Spleen (tissue), 13 donors: ENCODE measurements at places on chromosomes 7 and 10. TPM values are rescaled to one million over a fixed set of nuclear protein-coding genes. Genes with fewer than 3 reads are reported as not detected.

The FKBP9 gene
- polyA plus RNA-seq: 12.5 TPM

DNA sequence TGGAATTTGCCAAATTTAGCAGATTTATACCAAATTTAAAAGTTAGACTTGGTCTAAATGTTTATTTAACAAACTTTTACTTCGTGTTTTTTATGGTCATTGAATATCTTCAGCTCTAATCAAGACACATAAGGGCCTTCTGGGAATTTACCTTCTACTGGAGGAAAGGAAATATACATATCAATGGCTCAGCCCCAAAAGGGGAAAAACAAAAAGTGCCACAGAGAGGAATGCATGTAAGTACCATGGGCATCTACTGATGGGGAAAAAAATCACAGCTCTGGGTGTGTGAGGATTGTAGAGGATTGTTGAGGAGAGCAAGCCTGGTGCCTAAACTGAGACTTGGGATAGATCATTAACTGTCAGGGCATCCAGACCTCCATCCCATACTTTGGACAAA lies 260.3 kb downstream of the SORCS1 start:
- no peak for DNase-seq

The SLC26A3 gene
- polyA plus RNA-seq: not detected

The LIPN gene
- polyA plus RNA-seq: 0.07 TPM

GRCh38 chr10:114404171-114405010 lies at the start of gene AFAP1L2:
TSS of gene AFAP1L2 (minus strand) at chr10:114404502. CDS start at chr10:114404455, 47 bp downstream.
- DNase-seq: no peak

DNA sequence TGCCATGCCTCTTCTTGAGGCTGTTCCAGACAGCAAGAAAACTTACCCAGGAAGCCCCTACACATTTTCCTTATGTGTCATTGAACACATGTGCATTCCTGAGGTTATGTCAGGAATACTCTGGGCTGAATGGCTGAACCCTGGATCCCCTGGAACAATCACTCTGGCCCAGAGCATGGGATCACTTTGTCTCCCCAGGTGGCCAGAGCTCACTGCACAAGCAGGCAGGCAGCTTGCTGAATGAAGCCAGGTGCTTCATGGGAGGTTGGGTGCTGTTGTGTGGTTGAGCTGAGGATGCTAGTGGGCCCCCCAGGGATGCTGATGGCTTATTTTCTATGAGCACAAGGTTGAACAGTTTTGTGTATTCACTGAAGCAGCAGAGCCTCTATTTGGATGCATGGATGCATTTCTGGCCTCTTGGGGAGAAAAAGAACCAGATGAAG lies 54.7 kb upstream of the NPTX2 start:
- DNase-seq: no peak

The BLNK gene
- polyA plus RNA-seq: 76.4 TPM

DNA sequence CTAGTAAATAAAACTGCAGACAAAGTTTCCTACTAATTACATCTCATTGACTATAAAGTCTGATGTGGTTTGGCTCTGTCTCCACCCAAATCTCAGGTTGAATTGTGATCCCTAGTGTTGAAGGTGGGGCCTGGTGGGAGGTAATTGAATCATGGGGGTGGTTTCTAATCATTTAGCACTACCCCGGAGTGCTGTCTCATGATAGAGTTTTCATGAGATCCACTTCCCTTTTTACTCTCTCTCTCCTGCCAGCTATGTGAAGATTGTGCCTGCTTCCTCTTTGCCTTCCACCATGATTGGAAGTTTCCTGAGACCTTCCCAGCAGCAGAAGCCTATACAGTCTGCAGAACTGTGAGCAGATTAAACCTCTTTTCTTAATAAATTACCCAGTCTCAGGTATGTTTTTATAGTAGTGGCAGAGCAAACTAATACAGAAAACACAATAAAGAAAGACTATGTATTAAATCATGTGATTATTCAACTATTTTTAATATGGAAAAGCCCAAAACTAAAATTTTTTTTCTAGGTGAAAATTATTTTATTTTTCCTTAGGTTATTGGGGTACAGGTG lies 232.1 kb downstream of the FZD1 start:
- no peak for DNase-seq

The XPNPEP1 gene
- 26.2 TPM for polyA plus RNA-seq

The ZCWPW1 gene
- polyA plus RNA-seq: 42.6 TPM

The TMEM213 gene
- polyA plus RNA-seq: 0.05 TPM

DNA sequence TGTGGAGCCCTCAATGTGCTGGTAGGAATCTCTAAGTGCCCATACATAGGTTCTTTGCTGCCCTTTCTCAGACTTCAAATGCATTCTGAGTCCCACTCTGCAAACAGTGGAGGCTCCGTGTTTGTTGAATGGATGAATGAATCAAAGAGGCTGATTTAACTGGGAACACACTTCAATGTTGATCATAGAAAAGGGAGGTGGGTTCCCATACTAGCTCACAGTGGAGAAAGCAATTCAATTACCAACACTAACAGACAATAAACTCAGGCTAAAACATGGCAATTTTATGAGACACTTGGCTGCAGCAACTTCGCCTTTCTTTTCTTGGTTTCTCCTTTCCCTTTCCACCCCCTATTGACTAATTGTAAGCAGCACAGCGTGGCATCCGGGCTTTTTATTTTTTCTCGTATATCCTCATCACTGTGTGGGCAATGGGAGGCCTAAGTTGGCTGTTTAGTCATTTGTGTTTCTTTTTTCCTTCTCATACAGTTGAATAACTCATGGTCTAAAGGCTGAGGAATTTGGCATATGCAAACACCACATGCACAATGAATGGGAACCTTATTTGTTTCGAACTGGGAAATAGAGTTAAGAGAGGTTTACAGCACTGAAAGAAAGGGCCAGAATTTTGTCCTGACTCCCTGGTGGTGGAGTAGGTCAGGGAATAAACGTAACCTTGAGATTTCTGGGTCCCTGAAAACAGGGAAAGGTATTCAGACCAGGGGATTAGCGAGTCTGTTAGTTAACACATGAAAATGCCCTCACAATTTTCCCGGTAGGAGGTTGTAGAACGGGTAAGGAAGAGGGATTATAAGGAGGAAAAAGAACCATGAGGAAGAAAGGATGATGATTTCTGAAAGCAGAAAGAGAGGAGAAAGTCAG lies 858.5 kb downstream of the KCNMA1 start:
- no peak for DNase-seq

GRCh38 chr10:110413903-110414547 lies 83.7 kb upstream of the DUSP5 start:
- no peak for DNase-seq

GRCh38 chr7:103541026-103541425 lies 95.0 kb upstream of the SLC26A5 start:
- DNase-seq: no peak

The GIMAP8 gene
- 27.3 TPM for polyA plus RNA-seq

The SUN3 gene
- polyA plus RNA-seq: not detected

The ZNF727 gene
- polyA plus RNA-seq: 0.26 TPM

- DNase-seq: no peak
Observed at GRCh38 chr10:58158806-58159205, 108.9 kb downstream of the IPMK start.

The NPY gene
- 0.56 TPM for polyA plus RNA-seq

DNA sequence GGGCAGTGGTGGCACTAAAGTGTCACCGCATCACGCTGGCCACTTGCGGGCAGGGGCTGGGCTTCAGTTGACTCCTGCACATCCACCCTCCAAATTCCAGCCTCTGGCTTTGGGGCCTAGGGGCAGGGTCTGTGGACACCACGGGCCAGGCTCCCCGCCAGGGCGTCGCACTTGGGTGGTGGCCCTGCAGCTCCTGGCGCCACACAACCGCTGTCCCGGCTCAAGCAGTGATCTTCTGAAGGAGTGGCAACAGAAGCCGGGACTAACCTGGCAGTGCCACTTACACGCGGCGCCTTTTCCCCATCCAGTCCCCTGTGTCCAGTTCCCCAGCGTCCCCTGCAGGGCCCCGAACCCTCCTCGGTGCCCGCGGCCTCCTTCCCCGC lies 134.3 kb upstream of the ZNF92 start:
- no peak for DNase-seq
